ENCODE measurements at places on chromosomes 11 and 22.

DNA sequence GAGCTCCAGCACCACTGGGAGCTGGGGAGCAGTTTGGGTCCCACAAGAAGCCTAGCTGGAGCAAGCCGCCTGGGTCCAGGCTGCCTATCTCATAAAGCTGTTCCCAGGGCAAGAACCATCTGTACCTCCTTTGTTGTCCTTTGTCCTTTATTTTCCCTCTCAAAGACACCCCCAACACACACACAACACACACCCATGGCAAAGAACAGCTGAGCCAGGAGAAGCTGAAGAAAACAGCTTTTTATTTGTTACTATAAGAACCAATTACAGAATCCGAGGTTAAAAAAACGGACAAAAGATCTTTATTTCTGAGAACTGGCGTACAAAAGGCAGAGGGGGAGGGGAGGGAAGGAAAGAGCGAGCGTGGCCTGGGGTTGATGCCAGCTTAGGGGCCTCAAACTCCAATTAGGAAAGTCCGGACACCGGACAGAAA lies 1.7 kb upstream of the TUT1 start:
- no peak for DNase-seq

GRCh38 chr11:57555393-57555792 lies 12.1 kb downstream of the UBE2L6 start:
- no peak for DNase-seq

- DNase-seq, result no peak
Measured at GRCh38 chr11:19739872-19740271, 27.2 kb downstream of the NAV2 start.

DNA sequence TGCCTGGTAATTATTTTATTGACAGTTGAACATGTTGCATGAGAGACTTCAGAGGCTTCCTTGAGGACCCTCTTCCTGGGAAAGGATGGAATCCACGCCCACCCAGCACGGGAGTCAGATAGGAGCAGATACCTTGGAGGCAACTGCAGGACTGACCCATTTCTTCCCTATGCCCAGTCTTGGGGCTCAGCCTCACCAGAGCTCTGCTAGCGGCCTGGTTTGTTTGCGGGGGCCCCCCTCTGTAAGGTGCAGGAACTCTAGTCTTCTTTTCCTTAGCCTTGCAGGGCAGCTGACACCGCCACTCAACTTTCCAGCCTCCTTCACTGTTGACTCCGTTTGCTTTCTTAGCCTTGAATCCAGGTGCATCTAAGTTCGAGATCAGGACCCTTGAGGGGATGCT lies 1032.8 kb downstream of the BRD1 start:
- DNase-seq, result no peak

DNA sequence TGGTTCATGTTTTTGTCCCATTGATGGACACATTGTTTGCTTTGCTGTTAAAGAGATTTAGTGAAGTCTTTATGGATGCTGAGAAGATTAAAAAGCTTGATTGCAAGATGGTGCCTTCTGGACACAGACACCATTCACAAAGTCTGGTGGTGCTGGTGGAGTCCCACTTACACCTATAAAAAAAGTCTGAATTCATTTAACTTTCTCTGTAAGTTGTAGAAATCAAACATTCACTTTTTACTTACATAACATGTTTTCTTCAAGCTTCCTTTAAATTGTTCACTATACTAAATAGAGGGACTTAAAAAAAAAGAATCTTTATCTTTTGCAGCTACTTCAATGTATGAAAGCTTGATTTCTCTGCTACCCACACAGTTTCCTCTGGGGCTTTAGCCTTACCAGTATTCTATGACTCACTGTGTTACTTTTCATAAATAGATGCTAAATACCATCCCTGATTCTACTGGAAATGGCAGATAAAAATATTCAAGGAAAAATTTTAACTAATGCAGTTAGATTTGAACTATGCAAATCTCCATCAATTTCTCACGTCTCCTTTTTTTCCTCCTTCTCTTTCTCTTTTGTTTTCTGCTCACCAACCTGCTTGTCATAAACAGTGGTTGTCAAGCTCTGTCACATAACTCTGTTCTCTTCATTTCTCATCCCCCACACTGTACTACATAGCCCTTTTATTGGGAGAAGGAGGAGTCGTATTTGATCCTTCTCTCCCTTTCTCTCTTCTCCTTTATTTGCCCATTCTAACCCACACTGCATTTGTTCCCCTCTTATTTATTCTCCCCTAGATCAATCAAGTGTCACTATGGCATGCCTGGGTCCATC lies 89.7 kb downstream of the FAM76B start:
- DNase-seq, result no peak

GRCh38 chr11:119356349-119357031 lies 10.0 kb upstream of the MFRP start:
- peak; percentile 12 for DNase-seq

- no peak for DNase-seq
Measured at GRCh38 chr22:23225724-23226496, 45.6 kb downstream of the BCR start.

DNA sequence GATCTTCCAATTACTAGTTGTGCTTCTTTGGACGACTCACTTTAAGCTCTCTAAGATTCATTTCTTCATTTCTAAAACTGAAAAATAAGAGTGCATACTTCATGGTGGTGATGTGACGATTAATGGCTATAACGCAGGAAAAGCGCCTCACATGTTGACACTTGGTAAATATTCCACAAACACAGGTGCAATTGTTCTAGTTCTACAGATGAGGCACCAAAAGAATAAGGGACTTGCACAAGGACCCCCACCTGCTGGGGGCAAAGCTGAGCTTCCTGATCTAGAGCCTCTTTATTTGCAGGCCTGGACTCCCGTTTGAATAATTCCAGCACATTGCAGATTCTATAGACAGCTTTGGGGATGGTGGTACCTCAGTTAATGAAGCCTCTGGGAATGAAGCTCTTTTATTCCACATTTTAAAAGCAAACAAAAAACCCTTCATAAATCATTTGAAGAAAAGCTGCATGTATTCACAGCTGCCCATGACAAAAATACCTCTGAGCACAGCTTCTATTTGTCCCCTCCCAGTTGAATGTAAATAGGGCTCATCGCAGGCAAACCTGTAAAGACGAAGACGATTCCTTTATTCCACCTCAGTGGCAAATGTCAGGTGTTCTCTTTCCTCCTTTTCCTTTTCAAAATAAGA lies 14.9 kb upstream of the CADM1 start:
- no peak for DNase-seq

DNA sequence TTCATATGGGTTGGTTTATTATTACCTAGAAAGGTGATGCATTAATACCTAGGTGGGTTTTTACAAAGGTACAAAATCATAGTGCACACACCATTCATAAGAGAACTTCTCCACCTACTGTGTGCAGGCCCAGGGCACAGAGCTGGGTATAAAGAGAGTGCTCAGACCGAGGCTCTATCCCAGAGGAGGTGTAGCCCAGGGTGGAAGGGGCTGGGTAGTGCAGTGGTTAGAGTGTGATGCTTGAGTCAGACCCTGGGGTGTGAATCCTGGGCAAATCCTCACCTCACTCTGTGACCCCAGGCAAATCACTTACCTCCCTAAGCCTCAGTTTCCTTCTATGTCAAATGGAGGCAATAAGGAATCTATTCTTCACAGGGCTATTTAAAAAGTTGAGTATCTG lies 32.2 kb downstream of the PARVG start:
- DNase-seq, result no peak

- DNase-seq, result no peak
Measured at GRCh38 chr22:42942351-42942750, 72.6 kb downstream of the PACSIN2 start.

- DNase-seq, result no peak
Measured at GRCh38 chr11:104876861-104877431, 21.3 kb downstream of the CASP12 start.

GRCh38 chr11:68202165-68202564 lies 10.9 kb downstream of the KMT5B start:
- no peak for DNase-seq

GRCh38 chr11:65119670-65119995 lies 2.1 kb upstream of the ZNHIT2 start:
- DNase-seq, result no peak

DNA sequence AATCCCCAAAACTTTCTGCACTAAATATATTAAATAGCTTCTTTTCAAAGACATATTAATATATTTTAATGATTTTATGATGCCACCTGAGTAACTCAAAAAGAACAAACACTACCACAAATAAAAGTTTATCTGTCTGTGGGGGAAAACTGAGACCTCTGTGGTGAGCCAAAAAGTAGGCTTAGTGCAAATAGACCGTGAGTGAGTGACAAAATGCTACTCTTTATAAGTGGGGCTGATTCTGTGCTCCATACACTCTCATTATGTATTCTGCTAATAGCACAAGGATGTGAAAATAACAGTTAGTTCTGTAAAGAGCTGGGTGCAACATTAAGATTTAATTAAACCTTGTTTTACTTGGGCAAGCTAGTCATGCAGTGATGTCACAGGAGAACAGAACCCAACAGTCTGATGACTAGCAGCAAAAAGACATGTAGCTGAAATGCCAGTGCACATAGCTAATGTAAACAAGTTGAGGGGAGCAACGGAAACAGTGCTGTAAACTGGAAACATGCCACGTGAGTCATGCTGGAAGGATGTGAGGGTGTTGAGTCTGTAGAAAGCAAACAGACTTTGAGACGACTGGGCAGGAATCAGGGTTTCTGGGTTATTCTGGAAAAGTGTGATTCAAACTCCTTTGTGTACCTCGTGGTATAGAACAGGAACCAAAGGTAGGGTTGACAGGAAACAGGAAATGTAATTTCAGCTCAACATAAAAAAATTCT lies 1130.4 kb downstream of the LRRC4C start:
- DNase-seq, result no peak

DNA sequence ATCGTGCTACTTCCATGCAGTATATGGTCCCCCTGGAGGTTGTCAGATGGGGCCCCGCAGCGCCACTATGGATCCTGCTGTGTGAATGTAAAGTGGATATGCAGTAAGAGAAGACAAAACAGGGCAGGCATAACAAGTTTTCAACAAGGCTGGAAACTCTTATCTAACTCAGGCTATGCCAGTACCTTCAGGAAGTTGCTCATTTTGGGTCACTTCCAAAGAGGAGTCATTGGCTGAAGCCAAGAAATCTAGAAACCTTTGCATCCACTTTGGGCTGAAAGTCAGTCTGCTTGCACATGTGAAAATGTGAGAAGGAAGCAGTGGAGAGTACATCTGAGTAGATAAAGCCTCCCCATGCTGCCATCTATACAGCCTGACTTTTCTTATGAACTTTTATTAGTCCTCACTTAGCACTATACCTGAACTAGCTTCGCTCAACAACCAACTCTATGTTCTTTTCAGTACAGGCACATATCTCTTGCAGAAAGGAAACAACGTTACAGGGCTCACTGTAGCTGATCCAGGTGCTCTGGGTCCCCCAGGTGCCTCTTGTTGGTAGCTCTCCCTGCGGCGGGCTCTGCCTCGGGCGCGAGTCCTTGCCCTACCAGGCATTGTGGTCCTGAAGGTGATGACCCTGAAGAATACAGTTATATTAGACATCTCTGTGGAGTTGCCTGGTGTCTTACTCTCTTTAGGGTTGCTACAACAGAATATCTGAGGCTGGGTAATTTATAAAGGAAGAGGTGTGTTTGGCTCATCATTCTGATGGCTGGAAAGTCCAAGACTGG lies 12.4 kb downstream of the PIWIL3 start:
- DNase-seq, result no peak

GRCh38 chr22:38415561-38416321 lies 39.3 kb downstream of the KCNJ4 start:
- DNase-seq, result no peak

DNA sequence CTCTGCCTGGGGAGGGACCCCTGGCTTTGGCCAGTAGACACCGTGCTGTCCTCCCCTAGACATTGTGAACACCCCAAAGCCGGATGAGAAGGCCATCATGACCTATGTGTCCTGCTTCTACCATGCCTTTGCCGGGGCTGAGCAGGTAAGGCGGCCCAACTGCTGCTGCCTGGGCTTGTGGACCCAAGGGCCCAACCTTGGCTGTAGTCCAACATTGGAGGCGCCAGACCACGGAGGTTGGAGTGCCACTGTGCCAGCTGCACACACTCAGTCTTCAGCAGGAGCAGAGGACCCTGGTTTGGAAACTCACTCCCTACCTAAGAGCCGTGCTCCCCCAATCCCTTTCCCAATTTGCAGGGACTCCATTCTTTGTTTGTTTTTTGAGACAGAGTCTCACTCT lies 9.4 kb downstream of the ACTN3 start:
- DNase-seq, result no peak

DNA sequence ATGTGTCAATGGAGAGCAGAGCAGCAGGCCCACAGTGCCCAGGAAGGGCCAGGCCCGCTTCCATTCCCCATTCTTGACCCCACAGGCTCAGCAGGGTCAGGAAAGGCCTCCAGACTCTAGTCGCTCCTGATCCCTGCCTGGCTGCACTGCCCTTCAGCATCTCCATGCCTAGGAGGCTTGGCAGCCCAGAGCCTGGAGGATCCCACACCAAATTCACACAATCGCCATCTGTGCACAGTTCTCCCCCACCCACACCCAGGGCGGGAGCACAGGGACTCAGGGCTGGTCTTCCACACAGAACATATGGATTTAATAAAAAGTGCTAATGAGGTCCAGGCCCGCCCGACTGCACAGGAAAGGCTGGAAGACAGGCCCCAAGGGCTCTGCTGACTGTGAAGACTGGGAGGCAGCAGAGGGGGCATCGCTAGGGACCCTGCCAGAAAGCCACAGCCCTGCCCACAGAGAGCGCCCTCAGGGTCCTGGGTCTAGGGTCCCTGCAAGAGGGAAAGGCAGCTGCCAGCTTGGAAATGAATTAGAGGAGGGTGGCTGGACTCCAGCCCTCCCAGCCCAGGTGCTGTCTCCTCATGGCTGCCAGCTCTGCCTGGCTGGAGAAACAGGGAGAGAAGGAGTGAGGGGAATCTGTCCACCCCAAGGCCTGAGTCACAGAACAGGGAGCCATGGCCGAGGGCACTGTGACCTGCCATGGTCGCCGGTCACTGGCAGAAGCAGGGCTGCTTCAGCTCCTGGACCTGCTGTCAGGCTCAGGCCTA lies 39.7 kb downstream of the DKK3 start:
- DNase-seq, result no peak

GRCh38 chr11:1050581-1051355 lies 14.2 kb upstream of the MUC6 start:
- DNase-seq, result peak; percentile 14

DNA sequence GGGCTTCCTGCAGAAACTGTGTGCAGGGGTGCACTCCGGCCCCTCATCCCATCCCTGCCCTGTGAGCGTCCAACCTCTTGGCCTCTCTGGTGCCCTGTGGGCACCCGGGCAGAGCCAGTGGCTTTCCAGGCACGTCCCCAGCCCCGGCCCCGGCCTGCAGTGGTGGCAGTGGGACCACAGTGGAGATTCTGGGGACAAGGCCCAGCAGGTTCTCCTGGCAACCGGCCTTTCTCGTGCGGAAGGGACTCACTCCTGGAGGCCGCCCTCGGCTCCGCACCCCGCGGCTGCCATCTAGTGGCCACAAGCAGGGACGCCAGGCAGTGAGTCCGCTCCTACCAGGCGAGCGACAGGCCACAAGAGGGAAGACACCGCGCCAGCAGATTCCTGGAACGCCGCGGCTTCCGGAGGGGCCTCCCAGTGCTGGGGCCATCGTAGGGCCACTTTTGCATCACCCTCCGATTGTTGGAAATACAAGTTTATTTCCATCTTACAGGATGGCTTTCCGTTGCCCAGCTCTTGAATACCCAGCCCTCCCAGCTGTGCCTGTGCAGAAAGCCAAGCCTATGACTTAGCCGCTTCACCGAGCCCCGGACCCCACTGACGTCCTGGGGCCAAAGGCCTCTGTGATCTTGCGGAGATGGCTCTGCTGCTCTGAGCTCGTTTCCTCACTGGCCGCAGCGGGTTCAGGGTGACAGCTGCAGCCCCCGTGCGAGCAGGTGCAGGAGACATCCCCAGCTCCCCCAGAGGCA lies 357.3 kb downstream of the CTTN start:
- DNase-seq, result no peak
